ENCODE measurements at places on chromosomes 3 and 15.

DNA sequence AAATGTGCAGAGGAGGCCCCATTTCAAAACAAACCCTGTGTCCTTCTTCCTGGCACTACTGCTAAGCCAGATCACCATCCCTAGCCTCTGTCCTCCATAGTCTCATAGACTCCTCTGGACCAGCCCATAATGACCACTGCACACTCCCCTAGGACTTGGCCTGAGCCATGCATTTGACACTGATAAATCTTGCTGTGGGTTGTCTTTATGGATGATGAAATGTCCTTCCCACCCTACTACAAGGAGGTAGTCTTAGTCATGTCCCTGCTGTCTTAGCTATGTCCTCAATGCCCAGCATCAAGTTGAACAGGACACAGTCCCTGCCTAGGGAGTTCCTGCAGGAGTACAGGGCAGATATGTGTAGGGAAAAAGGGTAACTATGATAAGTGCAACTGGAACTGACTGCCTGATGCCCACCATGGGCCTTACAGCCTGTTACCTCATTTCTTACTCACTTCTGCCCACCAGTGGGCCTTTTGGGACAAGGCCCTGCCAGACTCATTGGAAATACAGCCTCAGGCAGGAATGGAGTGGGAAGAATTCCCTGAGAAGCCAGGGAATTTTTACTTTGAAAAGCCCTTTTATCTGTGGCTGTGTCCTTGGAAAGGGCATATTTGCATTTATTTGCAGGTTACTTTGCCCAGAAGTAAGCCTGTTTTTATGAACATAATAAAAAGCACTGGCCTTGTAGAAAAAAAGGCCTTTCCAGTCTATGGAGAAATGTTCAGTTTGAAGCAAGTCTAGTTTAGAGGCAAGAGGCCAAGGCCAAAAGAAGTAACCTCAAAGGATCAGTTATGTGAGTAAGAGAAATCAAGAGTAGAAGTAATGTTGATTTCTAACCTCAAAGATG lies 199.6 kb upstream of the EIF1B start:
- DNase-seq: no peak

DNA sequence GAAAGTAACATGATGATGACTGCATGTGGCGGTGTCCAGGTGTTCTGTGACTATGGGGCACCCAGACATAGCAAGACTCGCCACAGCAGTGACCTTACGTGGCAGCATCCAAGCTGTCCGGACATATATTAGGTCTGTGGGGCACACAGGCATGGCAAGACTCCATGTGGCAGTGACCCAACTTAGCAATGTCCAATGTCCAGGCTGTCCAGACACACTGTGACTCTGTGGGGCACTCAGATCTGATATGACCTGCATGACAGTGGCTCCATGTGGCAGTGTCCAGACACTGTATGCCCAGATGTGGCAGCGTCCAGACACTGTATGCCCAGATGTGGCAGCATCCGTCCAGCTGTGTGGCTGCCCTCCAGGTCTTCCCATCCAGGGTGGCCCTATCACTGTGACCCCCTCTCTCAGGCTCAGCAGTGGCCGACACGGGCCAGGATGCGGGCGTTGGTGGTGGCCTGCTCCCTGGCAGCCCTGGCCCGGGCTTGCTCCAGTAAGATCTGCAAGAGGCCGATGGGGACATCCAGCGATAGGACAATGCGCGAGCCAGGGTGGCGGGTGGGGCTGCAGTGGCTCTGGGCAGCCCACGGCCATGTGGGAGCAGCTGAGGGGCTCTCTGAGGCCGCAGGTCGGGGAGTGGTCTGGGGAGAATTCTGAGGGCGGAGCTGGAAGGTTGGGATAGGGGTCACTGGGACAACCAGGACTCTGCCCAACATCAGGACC lies 1.1 kb downstream of the UCN2 start:
- DNase-seq: no peak

DNA sequence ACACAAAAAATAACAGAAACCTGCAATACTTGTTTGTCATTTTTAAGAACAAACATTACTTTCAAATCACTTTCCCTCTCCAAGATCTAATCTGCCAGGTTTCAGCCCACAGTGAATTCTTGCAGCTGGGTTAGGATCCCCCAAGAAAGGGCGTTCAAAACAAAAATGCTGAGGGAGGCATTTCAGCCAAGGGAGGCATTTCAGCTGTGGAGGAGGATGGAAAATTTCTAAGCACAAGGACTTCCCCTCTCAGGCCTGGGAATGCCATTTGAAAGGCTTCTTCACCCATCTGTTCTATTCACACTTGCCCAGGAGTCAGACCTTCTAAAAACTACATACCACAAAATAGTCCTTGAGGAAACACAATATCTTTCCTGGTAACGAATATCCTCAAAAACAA lies 69.1 kb downstream of the P3H2 start:
- no peak for DNase-seq

- no peak for DNase-seq
Measured at GRCh38 chr15:29921130-29921601, 98.9 kb upstream of the TJP1 start.

- no peak for DNase-seq
Measured at GRCh38 chr3:113148284-113148683, 63.1 kb upstream of the BOC start.

DNA sequence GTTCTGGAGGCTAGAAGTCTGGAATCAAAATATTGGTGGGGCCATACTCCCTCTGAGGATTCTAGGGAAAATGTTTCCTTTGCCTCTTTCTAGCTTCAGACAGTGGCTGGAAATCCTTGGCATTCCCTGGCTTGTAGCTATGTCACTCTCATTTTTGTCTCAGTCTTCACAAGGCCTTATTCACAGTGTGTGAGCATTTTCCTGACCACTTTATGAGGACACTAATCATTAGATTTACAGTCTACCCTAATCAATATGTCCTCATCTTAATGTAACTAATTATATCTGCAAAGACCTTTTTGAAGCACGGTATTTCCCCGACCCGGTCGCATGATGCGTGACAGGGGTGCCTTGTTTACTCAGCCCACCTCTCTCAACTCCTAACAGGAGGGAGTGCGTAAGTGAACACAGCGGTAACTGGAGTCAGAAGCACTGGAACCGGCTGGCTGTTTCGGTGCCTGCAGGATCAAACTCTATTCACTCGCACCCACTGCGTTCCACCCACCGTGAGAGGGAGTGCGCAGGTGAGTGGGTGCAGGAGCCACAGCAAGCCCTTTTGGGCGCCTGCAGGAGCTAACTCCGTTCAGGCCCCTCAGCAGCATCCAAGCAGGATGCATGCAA lies 155.0 kb downstream of the EPHA3 start:
- DNase-seq: no peak

GRCh38 chr3:39279745-39280517 lies at the start of gene CX3CR1:
CX3CR1 (minus strand) TSS chr3:39280036; CDS start chr3:39266509, 13,527 bp downstream.
- DNase-seq: no peak

- DNase-seq: no peak
Measured at GRCh38 chr3:43011638-43012037, 32.5 kb downstream of the GASK1A start.

GRCh38 chr3:58206406-58207011 lies 4.3 kb downstream of the DNASE1L3 start:
- no peak for DNase-seq

DNA sequence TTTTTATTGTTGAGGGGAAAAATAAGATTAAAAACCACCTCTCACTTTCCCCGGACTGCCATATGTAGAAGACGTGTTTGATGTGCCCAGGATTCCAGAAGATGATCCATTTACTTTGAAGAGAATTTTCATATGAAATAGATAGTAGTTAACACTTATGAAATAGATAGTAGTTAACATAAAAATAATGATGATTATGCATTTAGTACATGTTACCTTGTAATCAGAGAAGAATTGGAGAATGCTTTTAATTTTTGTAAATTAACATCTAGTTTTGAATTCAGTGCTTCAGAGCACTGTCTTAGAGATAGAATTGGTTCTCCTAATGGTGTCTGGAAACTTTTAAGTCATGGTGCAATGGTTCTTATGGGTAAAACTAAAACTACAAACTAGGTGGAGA lies 46.1 kb upstream of the CRTC3 start:
- DNase-seq: no peak
